ENCODE measurements at places on chromosomes 1 and 21.

GRCh38 chr1:165495858-165496205 is 48.0 kb upstream of the LRRC52 start:
- no peak overlapping the region for H3K4me3 ChIP-seq
- no peaks in the 10 kb centered on the region for H3K4me1 ChIP-seq
- H3K36me3 ChIP-seq, result no peaks in the 10 kb centered on the region
- no peaks in the 10 kb centered on the region for H3K27me3 ChIP-seq
- no peak for DNase-seq

DNA sequence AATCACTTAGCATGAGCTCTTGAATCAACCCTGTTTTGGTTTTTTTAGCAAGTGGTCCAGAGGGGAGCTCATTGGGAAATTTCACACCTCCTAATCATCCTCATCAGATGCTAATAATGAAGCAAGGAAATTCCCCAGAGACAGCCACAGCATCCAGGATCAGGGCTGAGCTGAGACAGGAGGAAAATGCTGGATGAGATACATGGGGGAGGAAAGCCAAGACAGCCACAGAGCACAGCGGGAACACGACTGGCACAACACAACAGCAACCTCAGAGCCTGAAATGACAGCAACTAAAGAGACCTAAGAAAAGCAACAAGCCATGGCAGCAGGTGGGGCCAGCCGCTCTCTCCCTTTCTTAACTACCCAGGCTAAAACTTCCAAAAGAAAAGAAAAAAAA is 70.4 kb downstream of the UBR4 start:
- no peak for DNase-seq
- H3K4me1 ChIP-seq, result no peaks in the 10 kb centered on the region
- peaks cover 97% of the 10 kb centered on the region for H3K36me3 ChIP-seq
- no peak overlapping the region for H3K27ac ChIP-seq
- no peaks in the 10 kb centered on the region for H3K27me3 ChIP-seq

DNA sequence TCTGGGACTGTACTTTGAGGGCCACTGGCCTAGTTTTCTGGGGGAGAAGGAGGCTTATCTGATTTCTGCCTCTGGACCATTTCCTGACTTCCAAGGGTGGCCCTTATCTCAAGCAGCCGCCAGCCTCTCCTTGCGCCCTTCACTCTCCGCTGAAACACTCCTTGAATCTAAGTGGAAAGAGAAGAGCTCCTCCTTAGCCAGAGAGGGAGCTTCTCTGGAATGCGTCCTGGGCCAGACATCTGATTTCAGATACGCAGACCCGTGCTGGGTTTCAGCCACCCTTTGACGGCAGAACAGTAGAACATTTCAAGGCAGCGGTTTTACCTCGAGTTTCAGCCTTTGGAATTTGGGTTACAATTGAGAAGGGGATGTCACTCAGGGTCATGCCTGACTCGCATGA is 308.0 kb downstream of the CAMTA1 start:
- H3K36me3 ChIP-seq, result no peaks in the 10 kb centered on the region
- DNase-seq, result no peak
- no peak overlapping the region for H3K27ac ChIP-seq
- H3K27me3 ChIP-seq, result no peaks in the 10 kb centered on the region
- no peaks in the 10 kb centered on the region for H3K4me1 ChIP-seq
- no peak overlapping the region for H3K4me3 ChIP-seq

DNA sequence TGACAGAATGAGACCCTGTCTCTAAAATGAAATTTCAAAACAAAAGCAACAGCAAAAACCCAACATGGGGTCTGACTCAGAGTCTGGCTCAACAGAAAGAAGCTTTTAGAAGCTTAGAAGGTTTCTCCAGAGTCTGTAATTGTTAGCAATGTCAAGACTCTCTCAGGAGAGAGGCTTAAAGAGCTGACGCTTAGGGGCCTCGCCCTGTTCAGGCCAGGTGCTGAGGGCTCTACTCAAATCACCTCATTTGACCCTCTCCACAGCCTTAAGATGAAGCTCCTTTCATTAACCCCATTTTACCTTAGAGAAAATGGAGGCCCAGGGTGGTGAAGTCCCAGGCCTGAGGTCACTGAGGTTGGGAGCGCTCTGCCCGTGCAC is 5.3 kb upstream of the KIF17 start:
- H3K27me3 ChIP-seq, result no peaks in the 10 kb centered on the region
- no peaks in the 10 kb centered on the region for H3K4me1 ChIP-seq
- no peak for DNase-seq

GRCh38 chr1:158454537-158454936 is 7.1 kb upstream of the OR10K1 start:
- H3K4me3 ChIP-seq, result no peak overlapping the region
- no peak for DNase-seq
- no peaks in the 10 kb centered on the region for H3K36me3 ChIP-seq
- no peaks in the 10 kb centered on the region for H3K4me1 ChIP-seq

DNA sequence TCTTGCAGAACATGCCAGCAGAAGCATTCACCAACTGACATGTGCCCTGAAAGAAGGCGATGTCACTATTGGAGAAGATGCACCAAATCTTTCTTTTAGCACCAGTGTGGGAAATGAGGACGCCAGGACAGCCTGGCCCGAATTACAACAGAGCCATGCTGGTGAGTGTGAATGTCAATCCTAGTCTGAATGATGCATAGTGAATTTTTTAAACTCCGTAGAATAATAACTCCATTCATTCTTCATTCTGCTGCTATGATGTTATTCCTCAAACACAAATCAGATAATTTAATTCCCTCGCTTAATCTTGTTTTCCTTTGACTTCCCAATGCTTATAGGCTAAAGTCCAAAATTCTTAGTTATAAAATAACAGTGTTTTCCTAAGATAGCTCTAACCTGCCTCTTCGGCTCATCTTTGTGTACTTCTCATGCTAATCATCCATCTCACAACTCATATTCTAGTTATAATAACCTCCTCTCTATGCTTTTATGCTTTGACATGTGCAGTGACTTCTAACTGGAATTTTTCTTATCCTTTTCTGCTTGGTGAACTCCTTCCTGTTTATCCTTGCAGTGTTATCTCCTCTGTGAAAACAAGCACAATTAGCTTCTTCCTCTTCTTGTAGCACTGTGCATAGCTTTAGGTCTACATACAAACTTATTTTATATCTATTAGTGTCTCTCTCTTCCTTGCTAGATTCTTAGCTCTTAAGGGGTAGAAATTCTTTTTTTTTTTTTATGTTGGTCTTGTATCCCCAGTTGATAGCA is 14.4 kb downstream of the SDCCAG8 start:
- H3K4me1 ChIP-seq, result no peaks in the 10 kb centered on the region
- no peaks in the 10 kb centered on the region for H3K36me3 ChIP-seq
- H3K4me3 ChIP-seq, result no peak overlapping the region
- no peak for DNase-seq

DNA sequence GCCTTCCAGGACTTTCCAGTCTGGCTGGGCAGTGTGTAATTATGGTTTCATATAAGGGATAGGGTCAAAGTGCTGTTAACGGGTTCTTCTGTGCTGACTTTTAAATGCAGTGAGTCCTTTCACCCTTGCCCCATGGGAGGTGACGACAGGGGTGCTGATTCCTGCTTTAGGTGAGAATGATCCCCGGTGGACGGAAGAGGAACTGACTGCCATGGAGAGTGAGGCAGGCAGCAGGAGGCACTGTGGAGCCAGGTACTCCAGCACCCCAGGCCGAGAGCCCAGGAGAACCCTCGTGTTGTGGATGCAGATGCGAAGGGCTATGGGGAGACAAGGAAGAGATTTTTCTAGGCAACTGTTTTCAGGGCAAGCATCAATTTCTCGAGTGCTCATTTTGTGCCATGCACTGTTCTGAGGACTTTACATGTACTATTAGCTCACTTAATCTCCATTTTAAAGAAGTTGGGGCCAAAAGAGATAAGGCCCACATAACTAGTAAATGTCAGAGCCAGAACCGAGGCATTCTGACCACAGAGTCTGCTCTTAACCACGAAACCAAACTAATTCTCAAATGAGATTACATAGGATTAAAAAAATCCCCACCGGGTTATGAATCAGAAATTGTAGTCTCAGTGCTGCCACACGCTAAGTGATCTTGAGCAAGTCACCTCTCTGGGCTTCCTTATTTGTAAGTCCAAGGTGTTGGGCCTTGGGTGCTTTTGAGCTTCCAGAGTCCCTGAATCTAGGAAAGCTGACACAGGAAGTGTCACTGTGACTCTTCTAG is 28.2 kb downstream of the STPG1 start:
- no peaks in the 10 kb centered on the region for H3K36me3 ChIP-seq
- DNase-seq, result peak; percentile 29
- no peak overlapping the region for H3K4me3 ChIP-seq

DNA sequence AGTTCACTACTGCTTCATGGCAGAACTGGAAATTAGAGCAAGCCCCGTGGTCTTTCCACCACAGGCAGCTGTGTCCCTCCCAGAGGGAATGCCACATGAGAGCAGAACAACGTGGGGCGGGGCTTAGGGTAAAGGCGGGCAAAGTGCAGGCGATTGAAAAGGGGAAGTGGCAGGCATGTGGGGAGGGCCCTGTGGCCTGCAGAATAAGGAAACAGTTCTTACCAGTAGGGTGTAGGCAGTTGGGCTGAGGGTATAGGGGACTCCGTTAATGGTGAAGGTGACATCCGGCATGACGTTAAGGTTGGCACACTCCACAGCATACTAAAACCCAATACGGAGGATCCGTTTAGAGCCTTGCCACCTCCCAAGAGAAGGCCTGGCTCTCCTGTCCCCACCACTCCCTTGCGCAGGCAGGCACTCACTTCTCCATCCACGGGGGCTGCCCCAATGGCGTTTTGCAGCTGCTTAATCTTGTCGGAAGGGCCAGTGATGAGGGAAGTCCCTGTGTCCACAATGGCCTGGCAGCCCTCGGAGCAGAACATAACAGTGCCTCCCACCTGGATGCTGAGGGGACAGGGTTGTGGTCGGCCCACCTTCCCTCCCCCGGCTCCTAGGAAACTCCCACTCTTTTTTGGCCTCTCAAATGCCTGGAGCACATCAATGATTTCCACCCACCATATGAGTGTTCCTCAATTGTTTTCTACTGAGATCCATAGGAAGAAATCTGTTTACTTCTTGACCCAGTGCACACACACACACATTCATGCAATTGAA is 9.1 kb upstream of the RAB7B start:
- no peak overlapping the region for H3K27ac ChIP-seq
- no peaks in the 10 kb centered on the region for H3K4me1 ChIP-seq
- no peak overlapping the region for H3K4me3 ChIP-seq
- no peaks in the 10 kb centered on the region for H3K27me3 ChIP-seq
- H3K36me3 ChIP-seq, result no peaks in the 10 kb centered on the region

- no peaks in the 10 kb centered on the region for H3K4me1 ChIP-seq
- no peak overlapping the region for H3K27ac ChIP-seq
- H3K27me3 ChIP-seq, result no peaks in the 10 kb centered on the region
- no peak overlapping the region for H3K4me3 ChIP-seq
Measured at GRCh38 chr1:10537082-10537766, 62.5 kb downstream of the PEX14 start.

DNA sequence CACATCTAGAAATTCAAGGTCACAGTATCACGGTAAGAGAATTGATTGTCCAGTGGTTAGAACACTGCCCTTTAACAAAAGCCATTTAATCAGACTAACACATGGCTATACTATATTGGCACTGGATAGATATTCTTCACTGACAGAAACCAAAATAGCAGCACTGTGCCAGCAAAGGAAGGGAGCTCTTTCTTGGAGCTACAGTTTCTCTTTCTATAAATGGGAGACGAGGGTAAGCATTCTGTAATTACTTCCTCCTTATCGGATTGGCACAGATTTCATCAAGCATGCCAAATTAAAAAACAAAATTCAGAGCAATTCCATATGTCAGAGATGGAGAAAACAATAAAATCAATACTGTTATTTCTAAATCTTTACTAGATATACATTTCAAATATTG is 115.7 kb upstream of the CACYBP start:
- no peak overlapping the region for H3K4me3 ChIP-seq
- H3K27ac ChIP-seq, result no peak overlapping the region
- H3K36me3 ChIP-seq, result no peaks in the 10 kb centered on the region
- DNase-seq, result no peak

GRCh38 chr1:154442006-154442740 is 37.0 kb downstream of the IL6R start:
- H3K27ac ChIP-seq, result peak overlapping the region; percentile 78
- peaks cover 11% of the 10 kb centered on the region for H3K4me1 ChIP-seq
- DNase-seq, result no peak
- H3K36me3 ChIP-seq, result no peaks in the 10 kb centered on the region
- peak overlapping the region; percentile 36 for H3K4me3 ChIP-seq

DNA sequence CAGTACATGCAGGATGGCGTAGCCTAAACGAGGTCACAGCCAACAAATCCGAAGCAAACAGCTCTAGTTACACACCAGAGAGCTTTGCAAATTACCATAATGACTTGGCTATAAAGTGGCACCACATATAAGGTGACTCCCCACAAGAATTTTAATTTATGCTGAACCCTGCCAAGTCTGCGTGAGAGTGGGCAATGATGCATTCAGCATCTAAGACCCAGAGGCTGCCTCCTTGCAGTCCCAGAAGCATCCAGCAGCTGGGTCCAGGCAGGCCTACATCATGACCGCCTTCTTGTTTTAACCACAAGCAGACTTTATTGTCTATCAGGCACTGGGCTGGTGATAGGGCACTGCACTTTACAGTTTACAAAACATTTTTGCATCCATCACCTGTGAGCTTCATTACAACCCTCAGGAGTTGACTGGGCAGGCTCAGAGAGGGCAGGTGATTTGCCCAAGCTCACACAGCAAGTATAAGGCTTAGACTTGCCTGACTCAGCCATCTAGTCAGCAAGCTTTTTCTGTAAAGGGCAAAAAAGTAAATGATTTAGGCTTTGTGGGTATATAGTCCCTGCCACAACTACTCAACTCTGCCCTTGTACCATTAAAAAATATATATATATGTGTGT is 134.6 kb downstream of the GLIS1 start:
- H3K36me3 ChIP-seq, result no peaks in the 10 kb centered on the region
- DNase-seq, result no peak
- no peak overlapping the region for H3K27ac ChIP-seq
- no peaks in the 10 kb centered on the region for H3K27me3 ChIP-seq
- H3K4me1 ChIP-seq, result peaks cover 35% of the 10 kb centered on the region
- H3K4me3 ChIP-seq, result no peak overlapping the region

DNA sequence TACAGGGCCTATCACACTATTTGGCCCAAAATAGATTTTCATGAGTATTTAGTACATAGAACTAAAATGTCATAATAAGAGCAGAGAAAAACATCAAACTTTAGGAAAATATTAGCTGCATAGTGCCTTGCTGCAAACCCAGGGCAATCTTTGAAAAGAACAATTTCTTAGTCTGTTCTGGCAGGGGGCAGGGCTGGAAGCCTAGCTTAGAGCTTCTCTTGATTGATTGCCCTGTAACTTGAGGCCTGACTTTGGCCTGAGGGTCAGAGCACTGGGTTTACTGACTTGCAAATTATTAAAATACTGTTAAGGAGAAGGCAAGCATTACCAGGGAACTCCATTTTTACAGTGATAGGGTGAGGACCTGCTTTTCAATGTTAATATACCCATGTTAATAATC is 115.8 kb upstream of the SPAG17 start:
- DNase-seq, result no peak
- no peaks in the 10 kb centered on the region for H3K4me1 ChIP-seq
- no peaks in the 10 kb centered on the region for H3K27me3 ChIP-seq
- H3K27ac ChIP-seq, result no peak overlapping the region
- H3K36me3 ChIP-seq, result no peaks in the 10 kb centered on the region
- no peak overlapping the region for H3K4me3 ChIP-seq
